ENCODE measurements at places on chromosomes 4 and X.

- DNase-seq = no peak
Measured at GRCh38 chrX:95949588-95949987, 735.1 kb upstream of the DIAPH2 start.

GRCh38 chr4:76637712-76638361 is 202.8 kb downstream of the SHROOM3 start:
- DNase-seq = no peak

DNA sequence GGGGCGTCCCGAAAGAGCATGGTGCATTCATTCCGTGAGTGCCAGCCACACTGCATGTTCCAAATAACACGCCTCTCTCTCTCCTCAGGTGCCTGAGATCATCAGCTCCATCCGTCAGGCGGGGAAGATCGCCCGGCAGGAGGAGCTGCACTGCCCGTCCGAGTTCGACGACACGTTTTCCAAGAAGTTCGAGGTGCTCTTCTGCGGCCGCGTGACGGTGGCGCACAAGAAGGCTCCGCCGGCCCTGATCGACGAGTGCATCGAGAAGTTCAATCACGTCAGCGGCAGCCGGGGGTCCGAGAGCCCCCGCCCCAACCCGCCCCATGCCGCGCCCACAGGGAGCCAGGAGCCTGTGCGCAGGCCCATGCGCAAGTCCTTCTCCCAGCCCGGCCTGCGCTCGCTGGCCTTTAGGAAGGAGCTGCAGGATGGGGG is 54.2 kb downstream of the PTTG2 start:
- no peak for DNase-seq

- no peak for DNase-seq
Measured at GRCh38 chrX:29870608-29871007, 344.8 kb upstream of the MAGEB2 start.

GRCh38 chrX:109997786-109998452 is 5.0 kb upstream of the TMEM164 start:
- no peak for DNase-seq

DNA sequence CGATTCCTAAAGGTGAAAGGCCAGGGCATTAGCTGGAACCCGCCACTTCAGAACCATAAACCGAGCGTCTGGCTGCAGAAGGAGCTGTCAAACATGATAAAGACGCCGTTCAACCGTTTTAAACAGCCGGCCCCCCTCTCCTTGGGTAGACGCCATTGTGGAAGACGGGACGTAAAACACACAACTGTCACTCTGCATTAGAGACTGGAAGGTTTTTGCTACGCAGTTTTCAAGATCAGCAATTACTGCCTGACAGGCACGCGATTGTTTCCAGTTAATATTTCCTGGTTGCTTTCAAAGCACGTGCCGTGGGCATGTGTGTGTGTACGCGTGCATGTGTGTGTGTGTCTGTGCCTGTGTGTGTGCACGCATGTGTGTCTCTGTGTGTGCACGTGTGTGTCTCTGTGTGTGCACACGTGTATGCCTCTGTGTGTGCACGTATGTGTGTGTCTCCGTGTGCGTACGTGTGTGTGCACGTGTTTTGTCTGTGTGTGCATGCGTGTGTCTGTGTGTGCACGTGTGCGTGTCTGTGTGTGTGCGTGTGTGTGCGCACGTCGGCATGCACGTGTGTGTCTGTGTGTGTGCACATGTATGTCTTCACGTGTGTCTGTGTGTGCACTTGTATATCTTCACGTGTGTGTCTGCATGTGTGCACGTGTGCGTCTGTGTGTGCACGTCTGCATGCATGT is 48.8 kb downstream of the SHOX start:
- DNase-seq = no peak

- DNase-seq = no peak
Measured at GRCh38 chrX:48531358-48531959, 8.1 kb upstream of the TBC1D25 start.

GRCh38 chr4:185534511-185534865 is 819 bp downstream of the PDLIM3 start:
- no peak for DNase-seq

- no peak for DNase-seq
Measured at GRCh38 chr4:89724716-89725115, 112.2 kb downstream of the SNCA start.

DNA sequence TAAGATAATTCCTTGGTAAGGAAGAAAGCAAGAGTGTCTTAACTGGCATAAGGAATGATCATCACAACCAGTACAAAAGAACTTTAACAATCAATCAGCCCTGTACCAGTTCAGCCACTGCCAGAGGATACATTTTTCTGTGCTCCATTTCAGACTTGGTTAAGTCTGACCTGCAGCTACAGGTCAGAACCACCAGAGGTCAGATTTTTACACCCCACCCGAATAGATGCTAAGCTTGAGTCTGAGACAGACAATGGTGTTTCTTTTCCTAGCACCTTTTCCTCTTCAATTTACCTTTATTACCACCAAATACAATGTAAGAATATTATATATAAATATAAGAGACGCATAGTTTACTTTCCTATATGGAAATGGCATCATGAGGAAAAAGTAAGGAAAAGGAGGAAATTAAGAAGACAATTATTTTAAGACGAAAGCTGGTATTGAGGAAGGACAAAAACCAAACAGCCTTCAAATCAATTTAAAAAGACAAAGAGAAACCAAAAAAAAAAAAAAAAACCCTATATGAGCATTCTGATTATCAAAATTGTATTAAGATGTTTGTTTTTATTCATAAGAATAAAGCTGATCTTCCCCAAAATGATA is 215.3 kb upstream of the TTC29 start:
- DNase-seq = no peak

- no peak for DNase-seq
Measured at GRCh38 chr4:173045571-173045970, 123.0 kb upstream of the GALNT7 start.

DNA sequence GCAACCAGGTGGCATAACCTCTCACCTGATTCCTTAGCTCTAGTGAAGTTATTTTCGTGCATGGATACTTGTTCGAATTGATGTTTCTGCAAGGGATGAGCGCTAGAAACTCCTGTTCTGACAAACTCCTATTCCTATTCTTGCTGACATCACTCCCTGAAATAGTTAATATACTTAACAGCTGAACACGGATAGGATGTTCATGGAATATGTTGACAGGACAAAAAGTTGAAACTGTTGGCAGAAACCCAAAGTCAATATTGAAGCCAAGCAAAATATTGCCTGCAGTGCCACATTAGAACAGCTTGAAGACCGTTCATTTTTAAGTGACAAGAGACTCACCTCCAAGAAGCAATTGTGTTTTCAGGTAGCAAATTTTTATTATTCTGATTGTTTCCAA is at the start of gene KLKB1:
KLKB1 (plus strand) TSS at position 287 of the 400 bp plus-strand sequence. CDS start 689 bp downstream, outside the sequence.
- no peak for DNase-seq

- DNase-seq = no peak
Measured at GRCh38 chrX:107675823-107676555, 47.7 kb downstream of the PRPS1 start.

All from left renal pelvis (tissue), 4 donors.